Esophagus squamous epithelium (tissue), 5 donors: ENCODE measurements at places on chromosomes 6 and 20.

DNA sequence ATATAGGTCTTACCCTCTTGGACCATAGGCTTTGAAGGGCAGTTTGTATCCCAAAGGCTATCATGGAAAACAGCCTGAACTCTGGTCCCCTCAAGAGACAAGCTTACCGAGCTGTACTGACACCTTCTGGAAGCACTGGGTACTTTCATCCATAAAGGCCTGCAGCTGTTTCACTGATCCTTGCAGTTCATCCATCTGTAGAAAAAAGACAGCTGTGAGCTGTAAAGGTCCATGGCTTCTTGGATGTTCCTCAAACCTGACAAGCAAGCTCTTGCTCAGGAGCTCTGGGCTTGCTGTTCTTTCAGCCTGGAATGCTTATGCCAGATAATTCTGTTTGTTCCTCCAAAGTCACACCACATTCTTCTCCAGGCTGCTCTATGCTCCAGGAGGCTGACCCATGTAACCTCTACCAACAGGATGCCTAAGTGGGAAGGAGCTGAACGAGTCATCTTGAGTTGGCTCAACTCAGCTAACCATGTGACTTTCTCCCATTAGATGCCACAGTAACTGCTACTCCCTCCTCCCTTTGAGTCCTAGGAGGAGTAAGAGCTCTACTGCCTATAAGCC, 8.8 kb upstream of the NDRG3 start:
- no peak for DNase-seq

GRCh38 chr20:24640686-24641085, 171.3 kb downstream of the SYNDIG1 start:
- DNase-seq, result no peak

- no peak for DNase-seq
These were observed 524.8 kb upstream of the ID4 start for GRCh38 chr6:19312241-19312978.

- DNase-seq, result no peak
These were observed 77.8 kb upstream of the XRN2 start for GRCh38 chr20:21225215-21225947.

- DNase-seq, result no peak
These were observed 75.5 kb downstream of the SLC22A23 start for GRCh38 chr6:3381233-3381921.

DNA sequence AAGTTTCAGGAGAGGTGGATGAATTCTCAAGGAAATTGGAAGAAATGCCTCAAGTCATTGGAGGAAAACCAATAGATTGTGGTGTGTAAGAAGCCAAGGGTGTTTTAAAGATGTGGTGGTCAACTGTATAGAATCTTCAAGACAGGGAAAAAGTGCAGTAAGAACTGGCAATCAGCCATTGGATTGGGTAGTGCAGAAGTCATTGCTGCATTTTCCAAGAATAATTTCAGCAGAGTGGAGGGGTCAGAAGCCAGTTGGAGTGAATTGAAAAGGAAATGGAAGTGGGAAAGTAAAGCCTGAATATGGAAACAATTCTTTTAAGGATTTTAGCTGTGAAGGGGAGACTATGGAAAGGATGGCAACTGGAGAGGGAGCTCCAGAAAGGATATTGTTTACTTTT, 128.2 kb upstream of the TMEM170B start:
- DNase-seq, result no peak

GRCh38 chr20:47330933-47331708, 25.4 kb downstream of the ZMYND8 start:
- no peak for DNase-seq

DNA sequence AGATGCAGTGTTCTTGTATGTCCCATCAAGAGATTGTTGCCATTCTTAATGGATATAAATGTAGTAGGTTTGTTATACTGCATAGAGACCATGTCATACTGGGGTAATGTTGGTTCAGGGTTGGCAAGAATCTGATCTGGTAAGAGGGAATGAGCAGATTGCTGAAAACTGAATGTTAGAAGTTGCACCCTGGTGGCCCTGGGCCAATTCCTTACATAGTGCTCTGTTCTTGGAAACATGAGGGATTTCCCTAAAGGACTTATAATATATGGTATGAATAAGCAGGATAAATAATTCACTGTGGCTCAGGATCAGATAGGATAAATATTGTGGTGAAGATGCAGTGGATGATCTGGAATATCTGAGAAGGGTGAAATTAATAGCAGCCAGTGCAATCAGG, 70.2 kb downstream of the ANKS1A start:
- DNase-seq, result no peak

- DNase-seq, result no peak
These were observed 230.3 kb downstream of the TFAP2A start for GRCh38 chr6:10184371-10185227.

- DNase-seq, result no peak
These were observed 554.4 kb downstream of the KIF16B start for GRCh38 chr20:16018881-16019280.

DNA sequence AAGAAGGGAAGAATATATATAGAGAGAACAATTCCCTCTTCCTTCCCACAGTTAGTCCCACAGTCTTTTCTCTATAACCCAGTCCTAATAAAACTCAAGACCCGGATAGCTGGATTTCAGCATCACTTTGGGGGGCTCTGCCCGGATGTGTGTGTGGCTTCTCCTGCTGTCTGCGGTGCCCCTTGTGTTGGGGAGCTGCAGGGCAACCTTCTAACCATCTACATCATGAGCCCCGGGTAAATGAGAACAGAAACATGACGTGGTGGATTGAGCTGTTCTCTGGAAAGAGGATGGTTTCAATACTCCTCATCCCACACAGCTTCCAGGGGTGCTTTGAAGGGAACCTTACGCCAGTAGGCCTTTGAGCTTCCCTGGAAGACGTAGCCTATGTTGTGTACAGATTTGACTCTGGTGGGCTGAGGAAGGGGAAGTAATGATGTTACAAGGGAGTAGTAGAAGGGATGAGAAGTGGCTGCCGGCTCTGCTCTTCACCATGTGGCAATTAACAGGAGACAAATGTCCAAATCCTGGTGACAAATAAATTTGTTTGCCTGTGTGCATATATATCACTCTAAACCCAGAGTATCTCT, 13.5 kb upstream of the PRDM1 start:
- no peak for DNase-seq

- DNase-seq, result no peak
These were observed 54.6 kb downstream of the MAN1A1 start for GRCh38 chr6:119294984-119295383.

- no peak for DNase-seq
These were observed 1608.8 kb downstream of the GRIK2 start for GRCh38 chr6:103002282-103002681.

- no peak for DNase-seq
These were observed 10.5 kb upstream of the TFAP2A start for GRCh38 chr6:10425176-10425974.

GRCh38 chr6:169513478-169514193, 188.2 kb downstream of the WDR27 start:
- no peak for DNase-seq

GRCh38 chr20:21235484-21236445, 67.4 kb upstream of the XRN2 start:
- DNase-seq, result no peak

DNA sequence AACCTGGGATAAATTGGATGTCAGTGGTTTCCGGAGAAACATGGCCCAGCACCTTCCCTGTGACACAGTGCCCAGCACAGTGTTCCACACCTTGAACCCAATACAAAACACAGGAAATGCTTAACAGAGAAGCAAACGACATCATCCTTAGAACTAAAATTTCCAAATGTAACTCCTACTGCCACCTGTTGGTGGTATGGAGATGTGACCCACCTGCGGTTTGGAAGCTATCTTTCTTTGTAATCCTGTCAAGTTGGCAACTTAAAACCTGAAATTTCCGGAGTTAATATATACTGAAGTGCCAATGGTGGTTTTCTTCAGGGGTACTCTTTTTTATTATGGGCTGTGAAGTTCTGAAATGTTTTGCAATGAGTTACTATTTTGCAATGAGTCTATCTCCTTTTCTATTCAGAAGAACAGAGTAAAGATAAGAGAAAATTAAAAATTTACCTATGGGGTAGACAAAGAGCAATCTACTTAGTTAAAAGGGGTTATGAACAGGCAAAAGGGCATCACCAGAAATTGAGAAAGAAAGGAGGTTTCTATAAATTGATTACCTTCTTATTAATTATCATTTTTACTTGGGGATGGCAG, 658.8 kb downstream of the PTPRT start:
- DNase-seq, result no peak

DNA sequence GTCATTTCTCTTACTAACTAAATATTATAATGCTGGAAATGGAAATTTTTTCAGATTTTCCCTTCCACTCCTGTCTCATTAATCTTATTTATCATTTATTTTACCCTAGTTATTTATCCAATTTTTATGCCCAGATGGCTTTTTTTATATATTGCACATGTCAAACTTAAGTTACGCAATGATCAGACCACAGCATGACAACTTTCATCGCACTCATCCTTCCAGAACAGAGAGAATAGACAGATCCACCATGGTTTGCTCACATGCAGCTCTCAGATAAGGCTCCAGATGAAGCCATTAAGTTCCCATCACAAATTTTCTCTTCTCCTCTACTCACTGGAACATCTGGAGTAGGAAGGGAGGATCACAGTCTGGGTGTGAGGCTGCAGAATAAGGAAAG, 48.7 kb downstream of the MAP7 start:
- no peak for DNase-seq

GRCh38 chr6:24932832-24933231, 2.9 kb downstream of the RIPOR2 start:
- no peak for DNase-seq

DNA sequence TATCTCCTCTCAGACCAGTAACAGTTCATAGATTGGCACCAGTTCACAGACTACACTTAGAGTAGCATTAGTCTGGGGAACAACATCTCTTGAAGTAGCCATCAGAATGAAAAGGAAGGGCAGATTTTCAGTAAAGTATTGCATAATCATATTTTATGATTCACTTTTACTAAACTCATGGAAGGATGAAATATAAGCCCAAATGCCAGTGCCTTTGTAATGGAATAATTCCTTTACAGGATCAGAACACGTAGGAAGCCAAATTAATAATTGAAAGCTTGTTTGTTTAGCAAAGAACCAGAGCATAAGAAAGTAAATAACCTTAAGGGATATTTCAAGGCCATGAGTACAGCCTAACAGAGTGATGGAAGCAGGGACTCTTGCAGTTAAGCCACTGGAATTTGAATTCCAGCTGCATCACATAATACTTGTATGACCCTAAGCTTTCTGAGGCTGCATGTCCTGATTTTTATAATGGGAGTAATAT, 11.4 kb upstream of the LOC128125822 start:
- no peak for DNase-seq

DNA sequence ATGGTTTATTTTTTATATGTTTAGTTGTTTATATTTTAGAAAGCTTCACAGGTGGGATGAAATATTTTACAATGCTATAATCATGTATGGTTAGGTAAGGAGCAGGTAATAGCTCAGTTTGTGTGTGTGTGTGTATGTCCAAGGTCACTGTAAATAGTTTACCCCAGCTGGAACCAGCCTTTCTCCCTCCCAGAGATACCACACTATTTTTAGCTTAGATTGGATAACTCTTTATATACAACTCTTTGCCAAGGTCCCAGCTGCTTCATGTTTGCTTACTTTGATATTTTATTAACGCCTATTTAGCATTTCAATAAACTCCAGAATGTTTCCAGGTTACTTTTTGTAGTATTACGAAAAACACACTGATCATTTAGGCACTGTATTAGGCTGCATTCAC, 1.8 kb upstream of the PEX7 start:
- DNase-seq, result no peak

- no peak for DNase-seq
These were observed 105.9 kb downstream of the LY86 start for GRCh38 chr6:6694368-6694780.

DNA sequence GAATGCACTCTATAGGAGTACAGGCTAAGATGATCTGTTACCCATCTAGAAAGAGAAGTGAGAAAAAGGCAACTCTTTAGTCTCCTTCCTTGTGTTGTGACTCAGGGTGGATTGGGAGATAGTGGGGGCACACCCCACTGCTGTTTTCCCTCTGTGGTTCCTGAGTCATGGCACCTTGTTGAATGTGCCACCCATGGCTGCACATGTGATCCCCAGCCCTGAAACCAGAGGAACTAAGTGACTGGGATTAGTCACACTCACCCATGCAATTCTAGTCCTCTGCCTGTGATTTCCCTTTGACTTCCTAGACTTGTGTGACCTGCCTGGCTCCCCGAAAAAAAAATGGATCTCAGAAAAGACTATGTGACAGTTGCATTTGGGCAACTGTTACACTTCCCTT, 48.6 kb upstream of the HTR1B start:
- no peak for DNase-seq

DNA sequence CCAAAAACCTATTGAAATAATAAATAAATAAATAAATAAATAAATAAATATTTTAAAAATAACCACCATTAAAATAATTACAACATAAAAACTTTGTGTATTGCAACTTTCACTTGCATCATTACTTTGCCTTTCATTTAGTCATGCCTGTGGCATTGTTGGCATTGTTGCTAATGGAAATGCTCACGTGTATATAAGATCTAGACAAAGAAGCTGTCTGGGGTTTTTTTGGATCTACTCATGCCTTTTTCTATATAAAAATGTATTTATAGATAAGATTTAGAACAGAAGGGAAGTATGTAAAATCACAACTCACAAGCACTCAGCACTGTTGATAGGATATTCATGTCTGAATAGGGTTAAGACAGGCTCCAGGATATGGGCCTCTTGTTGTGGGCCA, 27.9 kb downstream of the GFRA4 start:
- DNase-seq, result no peak

DNA sequence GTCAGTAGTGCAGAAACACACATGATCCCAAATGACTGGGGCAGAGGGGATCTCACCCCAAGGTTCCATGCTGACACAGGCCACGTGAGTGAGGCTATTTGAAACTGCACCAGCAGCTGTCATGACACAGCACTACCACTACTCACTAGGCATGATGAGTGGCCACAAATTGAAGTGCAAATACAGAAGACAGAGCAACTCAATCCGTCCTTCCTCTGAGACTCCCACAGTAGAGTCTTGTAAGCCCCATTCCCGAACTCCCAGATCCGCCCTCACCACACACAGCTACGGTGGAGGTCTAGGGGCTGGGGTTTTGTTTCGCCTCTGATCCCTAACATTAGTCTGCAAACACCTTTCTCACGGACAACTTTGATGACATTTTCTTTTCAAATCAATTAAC, 113.3 kb upstream of the NUP153 start:
- DNase-seq, result no peak

- no peak for DNase-seq
These were observed 581.1 kb upstream of the CITED2 start for GRCh38 chr6:139955366-139956155.

- no peak for DNase-seq
These were observed 89.1 kb upstream of the FOXA2 start for GRCh38 chr20:22673467-22673866.

DNA sequence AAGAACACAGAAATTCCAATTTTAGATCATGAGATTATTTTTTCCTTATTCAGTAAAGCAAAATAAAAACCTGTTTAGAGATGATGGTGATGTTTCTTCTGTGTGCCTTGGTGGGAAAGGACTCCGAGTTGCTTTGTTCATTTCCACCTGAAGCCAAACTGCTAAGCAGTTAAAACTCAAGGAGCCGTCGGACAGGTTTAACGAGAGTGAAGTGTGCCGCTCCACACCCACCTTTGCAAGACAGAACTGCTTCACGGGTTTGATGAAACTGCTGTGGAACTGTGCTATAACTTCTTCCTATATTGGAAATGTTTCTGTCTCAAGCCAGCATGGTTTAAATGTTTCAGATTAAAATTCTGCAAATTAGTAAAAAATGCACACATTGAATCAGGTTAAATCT, 9.2 kb upstream of the DSP start:
- no peak for DNase-seq

- no peak for DNase-seq
These were observed 33.0 kb downstream of the SNHG17 start for GRCh38 chr20:38402089-38402488.

- DNase-seq, result no peak
These were observed 66.7 kb upstream of the TIAM2 start for GRCh38 chr6:154928325-154928922.
